ENCODE measurements at places on chromosomes 7 and 10.

GRCh38 chr7:155722118-155722517 lies 77.7 kb downstream of the RBM33 start:
- no peak for DNase-seq

DNA sequence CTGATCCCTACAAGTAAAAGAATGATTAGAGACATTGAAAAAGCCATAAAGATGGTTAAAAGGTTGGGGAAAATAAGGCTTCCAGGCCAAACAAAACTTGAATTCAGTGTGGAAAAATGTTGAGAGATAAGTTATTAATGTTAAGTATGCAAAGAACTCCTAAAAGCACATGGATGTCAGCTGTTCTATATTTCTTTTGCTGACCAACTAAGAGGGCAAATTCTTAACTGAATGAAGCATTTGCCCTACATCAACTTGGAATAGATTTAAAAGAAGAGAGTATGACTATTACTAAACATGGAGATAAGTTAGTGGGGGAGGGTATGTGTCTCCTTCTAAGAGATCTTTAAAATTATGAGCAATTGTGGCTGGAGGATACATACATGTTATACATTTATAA lies 124.8 kb downstream of the KIAA1217 start:
- DNase-seq, result no peak

GRCh38 chr7:41732843-41733306 lies 30.0 kb upstream of the INHBA start:
- DNase-seq, result no peak

DNA sequence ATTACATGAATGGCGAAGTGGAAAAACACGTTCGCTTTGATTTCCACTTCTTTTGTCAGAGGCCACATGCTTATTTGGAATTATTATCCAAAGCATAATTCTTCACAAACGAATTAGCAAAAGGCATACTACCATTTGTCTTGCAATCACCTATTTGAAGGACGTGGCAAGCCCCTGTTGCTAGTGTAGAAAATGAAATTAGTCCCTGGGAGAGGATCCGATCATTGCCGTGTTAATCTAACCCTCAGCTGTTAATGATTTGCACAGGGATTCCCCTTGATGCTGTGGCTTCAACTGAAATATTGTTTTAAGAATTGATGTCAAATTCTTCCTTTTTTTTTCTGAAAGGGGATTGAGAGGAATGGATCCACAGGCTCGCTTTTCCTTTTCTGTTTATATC lies 4.6 kb downstream of the AGMO start:
- no peak for DNase-seq

- DNase-seq, result no peak
These were observed 128.7 kb upstream of the LYZL1 start for GRCh38 chr10:29160150-29160617.

GRCh38 chr7:51786284-51786683 lies 469.7 kb upstream of the COBL start:
- no peak for DNase-seq

DNA sequence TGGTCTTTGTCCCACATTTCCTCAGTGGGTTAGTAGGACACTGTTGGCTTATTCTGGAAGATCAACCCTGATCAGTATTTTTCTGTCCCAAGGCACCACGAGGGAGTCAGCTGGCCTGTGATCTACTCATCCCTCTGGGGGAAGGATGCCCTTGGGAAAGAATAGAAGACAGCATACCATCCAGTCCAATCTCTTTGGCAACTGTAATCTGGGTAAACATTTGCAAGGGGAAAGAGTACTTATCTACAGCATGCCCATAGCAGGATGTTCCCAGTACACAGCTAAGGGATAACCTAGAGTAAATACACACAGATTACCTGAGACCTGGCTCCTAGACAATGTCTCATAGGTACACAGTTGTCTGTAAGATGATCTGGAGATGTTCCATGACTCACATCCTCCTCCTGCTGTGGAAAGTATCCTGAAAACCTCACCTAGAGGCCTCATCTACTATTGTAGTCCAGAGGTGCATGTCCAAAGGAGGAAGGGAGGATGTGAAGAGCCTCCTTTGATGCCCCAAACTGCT lies 134.3 kb upstream of the VWC2 start:
- DNase-seq, result no peak

- DNase-seq, result no peak
These were observed 437.7 kb downstream of the RPS24 start for GRCh38 chr10:78471326-78471722.

- DNase-seq, result no peak
These were observed 161.0 kb upstream of the FAM171A1 start for GRCh38 chr10:15531927-15532722.

DNA sequence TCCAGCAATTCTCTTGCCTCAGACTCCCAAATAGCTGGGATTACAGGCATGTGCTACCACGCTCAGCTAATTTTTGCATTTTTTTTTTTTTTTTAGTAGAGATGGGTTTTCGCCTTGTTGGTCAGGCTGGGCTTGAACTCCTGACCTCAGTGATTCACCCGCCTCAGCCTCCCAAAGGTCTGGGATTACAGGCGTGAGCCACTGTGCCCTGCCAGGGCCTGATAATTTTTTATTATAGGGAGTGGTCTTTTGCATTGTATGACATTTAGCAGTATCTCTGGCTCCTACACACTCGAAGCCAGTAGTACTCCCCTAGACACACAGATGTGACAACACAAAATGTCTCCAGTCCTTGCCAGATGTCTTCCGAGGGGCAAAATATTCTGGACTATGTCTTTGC lies 124.0 kb downstream of the DKK1 start:
- no peak for DNase-seq

DNA sequence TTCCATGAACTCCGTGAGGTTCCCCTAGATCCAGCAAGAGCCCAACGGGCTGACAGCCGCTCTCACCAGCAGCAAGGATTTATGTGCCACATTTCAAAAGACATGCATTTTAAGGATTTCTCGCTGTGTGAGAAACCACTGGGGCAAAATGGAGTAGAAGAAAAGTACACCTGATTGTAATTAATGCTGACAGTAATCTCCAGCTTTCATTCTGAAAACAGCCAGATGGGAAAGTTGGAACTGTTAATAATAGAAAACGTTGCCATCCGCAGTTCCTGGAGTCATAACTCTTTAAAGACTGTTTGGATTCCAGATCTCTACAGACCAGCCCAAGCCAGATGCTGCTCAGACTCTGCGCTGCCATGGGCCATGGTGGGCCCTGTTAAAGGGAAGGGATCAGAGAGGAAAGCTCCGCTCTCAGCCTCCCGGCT lies 216.9 kb upstream of the GLI3 start:
- DNase-seq, result no peak

GRCh38 chr7:78323118-78323517 lies 524.5 kb downstream of the PHTF2 start:
- DNase-seq, result no peak

DNA sequence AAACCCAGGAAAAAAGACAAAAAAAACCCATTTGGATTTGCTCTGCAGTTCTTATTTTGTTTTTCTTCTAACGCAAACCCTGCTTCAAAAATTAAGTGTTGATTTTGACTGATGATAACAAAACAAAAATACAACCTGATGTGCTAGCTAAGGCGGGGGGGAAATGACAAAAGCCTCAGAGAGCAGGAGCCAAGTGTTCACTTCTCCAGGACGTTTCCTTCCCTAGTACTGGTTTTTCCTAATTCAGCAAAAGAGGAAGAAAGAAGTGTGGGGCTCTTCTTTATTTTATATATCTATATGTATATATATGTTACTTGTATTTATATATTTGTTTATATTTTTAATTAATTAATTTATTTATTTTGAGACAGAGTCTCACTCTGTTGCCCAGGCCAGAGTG lies 28.0 kb downstream of the SNX10 start:
- DNase-seq, result no peak

- no peak for DNase-seq
These were observed 8.6 kb downstream of the CAMK2G start for GRCh38 chr10:73865459-73866442.

DNA sequence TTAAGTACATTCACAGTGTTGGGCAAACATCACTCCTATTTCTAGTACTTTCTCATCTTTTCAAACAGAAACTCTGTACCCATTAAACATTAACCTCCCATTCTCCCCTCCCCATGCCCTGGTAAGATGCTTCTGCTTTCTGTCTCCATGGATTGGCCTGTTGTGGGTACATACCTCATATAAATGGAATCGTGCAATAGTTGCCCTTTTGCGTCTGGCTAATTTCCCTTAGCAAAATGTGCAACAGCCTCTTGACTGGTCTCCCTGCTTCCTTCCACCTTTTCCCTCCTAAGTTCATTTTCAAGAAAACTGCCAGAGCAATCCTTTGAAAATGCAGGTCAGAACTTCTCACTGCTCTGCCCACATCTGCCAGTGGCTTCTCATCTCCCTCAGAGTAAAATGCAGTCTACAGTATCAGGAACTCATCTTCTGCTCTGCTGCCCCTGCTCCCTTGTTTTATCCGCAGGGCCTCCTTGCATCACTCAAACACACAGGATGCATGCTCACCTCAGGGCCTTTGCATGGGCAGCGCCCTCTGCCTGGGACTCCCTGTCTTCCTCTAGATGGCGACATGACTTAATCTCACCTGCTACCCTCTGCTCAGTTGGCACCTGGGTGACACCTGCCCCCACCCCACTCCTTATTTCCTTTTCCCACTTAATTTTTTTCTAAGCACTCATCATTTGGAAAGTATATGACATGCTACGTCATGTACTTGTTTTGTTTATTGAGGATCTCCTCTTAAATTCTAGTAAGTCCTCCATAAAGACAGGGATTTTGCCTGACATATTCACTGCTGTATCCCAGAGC lies 44.3 kb upstream of the ECHDC3 start:
- no peak for DNase-seq

GRCh38 chr7:158955932-158956804 lies 99.8 kb downstream of the DYNC2I1 start:
- no peak for DNase-seq

DNA sequence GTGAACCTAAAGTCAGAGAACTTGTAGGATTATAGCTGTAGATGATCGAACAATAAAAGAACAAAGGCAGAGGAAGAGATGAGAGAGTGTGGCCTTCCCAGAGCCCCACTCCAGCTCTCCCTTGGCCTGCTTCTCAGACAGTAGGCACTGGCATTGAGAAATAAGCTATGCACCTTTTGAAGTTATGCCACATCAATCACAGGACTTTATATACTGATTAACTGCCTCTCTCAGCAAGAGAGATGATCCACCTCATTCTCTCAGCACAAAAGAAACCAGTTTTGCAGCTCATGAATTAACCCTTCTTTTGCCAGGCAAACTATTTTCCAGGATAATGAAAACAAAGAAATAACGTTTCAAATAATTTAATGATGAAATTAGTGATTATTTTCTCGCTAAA lies 22.0 kb upstream of the CTTNBP2 start:
- no peak for DNase-seq

DNA sequence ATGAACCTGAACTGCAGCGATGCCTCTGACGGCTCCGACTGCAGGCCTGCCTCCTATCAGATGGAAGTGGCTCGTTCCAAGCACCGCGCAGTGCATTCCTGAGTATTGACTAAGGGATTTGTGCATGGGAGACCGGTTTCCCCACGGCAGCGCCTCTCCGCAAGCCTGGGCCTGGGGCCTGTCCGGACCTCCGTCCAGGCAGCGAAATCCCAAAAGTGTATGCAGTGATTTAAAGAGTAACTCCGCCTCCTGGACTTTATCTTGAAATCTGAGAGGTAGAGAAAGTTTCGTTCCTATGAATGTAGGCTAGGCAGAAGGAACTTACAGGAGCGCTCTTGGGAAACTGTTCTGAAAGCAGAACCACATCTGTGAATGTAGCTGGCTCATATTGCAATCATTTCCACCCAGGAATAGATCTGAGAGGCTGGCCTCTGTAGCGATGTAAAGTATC lies 106.2 kb upstream of the CELF2 start:
- DNase-seq, result no peak

GRCh38 chr7:38306171-38306570 lies 32.7 kb upstream of the TARP start:
- DNase-seq, result no peak

DNA sequence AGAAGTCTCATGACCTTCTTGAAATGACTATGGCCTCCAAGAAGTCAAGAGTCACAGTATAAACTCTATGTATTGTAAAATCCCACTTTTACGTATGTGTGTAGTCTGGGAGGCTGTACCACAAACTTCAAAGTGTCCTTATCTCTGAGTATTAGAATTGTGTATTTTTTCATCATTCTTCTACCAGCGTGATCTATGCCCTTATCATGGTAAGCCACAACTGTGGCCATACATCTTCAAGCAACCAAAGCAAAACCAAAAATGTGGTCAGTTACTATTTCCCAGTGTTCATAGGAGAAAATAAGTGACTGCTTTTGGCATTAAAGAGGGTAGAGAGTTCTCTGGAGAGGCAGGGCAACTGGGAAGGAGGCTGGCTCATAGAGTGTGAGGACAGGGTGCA lies 42.8 kb downstream of the SPOCK2 start:
- no peak for DNase-seq

GRCh38 chr7:153005750-153006435 lies 246.3 kb downstream of the ACTR3B start:
- no peak for DNase-seq

- no peak for DNase-seq
These were observed 9.4 kb downstream of the FRG2B start for GRCh38 chr10:133617196-133617595.

DNA sequence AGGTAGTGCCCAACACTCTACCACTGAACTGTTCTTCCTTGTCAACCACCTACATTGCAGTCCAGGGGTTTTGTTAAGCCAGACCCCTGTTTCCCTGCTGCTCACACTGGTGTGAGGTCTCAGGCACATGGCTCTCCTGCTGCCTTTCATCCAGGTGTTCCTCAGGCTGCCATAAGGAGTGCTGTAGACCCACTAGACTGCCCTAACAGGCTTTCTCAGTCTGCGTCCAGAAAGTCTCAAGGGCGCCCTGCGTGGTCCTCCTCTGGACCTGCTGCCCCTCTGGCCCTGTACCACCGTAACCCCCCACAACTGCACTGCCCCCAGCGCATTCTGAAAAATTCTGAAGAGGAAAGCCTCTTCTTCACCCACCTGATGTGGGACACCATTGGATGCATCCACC lies 225.7 kb upstream of the ANKRD30A start:
- DNase-seq, result no peak

DNA sequence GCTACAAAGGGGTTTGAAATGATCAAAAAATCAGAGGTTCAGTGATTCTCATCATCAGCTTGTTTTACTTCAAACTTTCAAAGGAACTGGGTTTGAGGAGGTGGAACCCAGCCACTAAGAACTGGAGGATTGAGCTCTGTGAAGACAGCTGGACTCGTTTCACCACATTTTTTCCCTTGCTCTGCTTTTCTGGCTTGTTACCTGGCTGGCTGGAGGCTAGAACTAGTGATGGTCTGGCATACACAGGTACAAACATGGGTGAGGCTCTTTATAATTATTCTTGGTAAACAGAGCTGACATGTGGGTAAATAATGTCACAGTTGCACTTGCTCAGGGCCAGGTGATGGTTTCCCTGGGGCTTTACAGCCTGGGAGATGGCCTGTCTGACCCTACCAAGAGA lies 352.5 kb downstream of the FGFR2 start:
- no peak for DNase-seq

DNA sequence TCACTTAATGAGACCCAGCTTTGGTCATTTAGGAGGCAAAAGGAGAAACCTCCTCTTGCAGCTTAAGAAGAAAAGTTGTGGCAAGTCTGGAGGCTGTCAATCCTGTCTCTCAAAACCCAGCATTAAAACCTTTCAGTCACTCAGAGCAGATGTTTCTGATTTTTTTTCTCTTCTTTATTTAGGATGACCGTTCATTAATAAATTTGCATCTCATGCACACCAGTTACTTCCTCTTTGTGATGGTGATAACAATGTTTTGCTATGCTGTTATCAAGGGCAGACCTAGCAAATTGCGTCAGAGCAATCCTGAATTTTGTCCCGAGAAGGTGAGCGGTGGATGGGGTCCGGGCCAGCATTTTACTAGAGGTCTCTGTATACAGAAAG lies 32.0 kb downstream of the TMEM248 start:
- no peak for DNase-seq

Measured in caudate nucleus (tissue), 63 donors.